ENCODE measurements at places on chromosomes 3 and 15.

- no peak for DNase-seq
These were observed 1.1 kb upstream of the PPARG start for GRCh38 chr3:12287727-12288181.

- DNase-seq, result no peak
These were observed 9.7 kb upstream of the TRANK1 start for GRCh38 chr3:36954452-36955134.

- no peak for DNase-seq
These were observed 283.8 kb downstream of the TLE3 start for GRCh38 chr15:69813881-69814280.

- no peak for DNase-seq
These were observed 84.1 kb downstream of the CHL1 start for GRCh38 chr3:280681-281080.

- no peak for DNase-seq
These were observed 10.5 kb upstream of the BLM start for GRCh38 chr15:90706394-90707327.

DNA sequence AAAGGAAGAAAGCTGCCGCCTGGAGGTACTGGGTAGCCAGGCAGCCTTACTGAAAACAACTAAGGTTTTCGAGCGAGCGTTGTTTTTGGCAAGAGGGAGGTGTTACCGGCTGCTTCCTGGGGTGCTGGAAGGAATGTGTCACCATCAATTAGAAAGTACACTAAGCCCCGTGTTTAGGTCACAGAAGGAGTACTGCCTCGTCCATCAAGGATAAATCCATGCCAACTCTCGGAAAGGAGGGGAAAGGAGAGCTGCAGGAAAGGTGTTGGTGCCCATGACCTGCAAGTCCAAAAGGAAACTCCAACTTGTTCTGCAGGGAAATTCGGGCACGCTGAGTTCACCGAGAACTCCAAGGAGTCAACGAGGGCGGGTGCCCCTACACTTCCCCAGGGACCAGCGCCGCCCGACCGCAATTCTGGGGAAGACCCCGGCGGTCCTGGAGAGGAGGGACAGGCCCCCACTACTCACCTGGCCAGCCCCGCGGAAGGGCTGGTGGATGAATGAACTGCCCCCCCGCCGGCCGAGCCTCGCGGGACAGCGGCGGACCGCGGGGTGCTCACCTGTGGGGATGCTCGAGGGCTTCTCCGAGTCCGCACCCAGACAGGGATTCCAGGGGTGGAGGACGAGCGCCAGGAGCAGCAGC is 542 bp downstream of the PLOD2 start:
- DNase-seq, result no peak

GRCh38 chr15:36912311-36912712 is 188.0 kb downstream of the MEIS2 start:
- no peak for DNase-seq

DNA sequence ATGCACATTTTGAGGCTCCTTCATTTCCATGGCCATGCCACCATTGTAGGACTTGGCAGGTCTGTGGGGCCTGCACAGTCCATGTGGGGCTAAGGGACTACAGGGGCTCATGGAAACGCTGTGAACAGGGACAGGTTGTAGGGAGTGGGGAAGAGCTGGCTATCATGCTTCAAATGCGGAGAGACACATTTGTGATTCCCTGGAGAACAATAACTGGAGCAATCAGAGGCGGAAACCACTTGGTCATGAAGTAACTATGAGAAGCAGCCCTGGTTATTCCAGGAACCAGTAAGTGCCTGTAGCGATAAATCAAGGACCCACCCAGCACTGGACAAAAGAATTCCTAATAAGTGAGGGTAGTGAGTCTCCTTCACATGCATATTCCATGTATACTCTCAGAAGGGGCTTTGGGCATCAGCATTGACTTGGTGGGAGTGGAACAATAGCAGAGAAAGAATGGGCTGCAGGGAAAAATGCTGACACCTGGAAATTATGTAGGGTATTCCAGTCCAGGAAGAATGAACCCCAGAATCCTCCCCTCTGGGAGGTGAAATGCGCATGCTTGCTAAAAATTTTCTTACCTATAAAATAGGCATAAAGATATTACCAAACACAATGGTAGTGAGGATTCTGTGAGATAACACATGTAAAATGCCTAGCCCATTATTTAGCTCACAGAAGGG is 251.4 kb upstream of the ROPN1 start:
- no peak for DNase-seq

- DNase-seq, result no peak
These were observed 50.1 kb downstream of the TLNRD1 start for GRCh38 chr15:81050805-81051204.

DNA sequence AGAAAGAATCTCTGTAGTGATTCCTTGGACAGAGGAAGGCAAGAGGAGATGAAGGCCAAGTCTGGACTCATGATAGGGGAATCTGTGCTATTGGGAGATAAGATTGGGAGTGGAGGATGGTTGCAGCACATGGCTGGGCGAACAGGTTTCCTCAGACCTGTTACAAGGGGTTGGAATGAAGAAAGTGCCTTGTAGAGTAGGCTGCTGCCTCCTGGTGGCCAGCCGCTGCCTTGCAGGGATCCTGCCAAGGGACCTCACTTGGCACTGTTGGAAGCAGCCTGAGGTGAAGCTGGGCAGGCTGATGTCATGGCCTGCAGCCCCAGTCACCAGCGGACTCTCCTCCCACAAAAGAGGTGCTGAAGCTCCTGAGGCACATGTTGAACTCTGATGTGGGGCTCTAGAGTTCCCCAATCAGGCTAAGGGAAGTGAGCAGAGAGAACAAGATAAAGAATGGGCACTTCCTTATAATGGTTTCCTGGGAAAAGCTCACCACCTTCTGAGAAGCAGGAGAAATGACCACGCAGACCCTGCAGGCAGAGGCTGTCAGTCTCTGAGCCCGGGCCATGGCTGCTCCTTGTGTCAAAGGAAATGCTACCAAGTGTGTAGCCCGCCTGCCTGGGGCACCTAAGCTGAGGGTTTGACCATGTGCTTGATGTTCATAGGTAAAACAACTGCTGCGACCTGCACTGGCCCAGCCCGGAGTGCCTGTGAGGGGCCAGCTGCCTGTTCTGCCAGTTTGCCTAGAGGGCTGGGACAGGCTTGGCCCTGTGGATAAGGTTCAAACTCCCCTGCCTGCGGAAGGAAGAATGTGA is 1.6 kb upstream of the TEX264 start:
- DNase-seq, result peak; percentile 82

GRCh38 chr15:66390678-66391077 is 4.0 kb downstream of the MAP2K1 start:
- DNase-seq, result no peak

GRCh38 chr3:12613250-12613649 is 50.7 kb downstream of the RAF1 start:
- DNase-seq, result no peak

- peak; percentile 59 for DNase-seq
These were observed 64.2 kb upstream of the ARL8B start for GRCh38 chr3:5057857-5058324.

GRCh38 chr3:13480340-13481318 is 523 bp downstream of the HDAC11 start:
- peak; percentile 39 for DNase-seq

DNA sequence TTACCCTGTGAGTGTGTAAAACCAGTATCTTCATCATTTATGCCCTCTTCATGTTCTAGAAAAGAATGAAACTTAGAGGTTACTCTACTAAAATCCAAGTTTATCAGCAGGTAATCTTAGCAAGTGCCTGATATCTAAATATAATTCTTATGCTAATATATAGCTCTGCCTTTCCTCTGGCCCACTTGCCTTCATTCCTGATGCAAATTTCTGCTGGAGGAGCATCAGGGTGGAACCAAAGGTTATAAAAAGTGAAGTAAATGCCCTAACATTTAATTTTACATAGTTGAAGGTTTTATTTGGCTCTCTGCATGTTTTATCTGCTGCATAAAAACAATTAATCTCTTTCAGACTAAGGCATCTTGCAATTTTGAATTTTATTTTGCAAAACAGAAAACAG is 936.2 kb downstream of the ROBO2 start:
- no peak for DNase-seq

DNA sequence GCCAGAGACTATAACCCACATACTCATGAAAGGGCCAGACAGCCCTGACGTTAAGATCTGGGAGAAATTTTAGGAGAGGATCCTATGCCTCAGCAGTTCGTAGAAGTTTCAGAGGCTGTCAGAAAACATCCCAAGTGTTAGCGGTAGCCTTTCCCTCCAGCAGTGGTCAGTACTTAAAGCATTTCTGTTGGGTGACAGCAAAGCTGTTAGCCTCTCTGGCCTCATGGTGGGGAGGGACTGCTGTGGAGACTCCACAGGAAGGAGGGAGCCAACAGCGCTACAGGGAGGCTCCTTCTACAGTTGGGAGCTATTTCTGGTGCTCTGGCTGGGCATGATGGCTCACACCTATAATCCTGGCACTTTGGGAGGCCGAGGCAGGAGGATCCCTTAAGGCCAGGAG is 27.4 kb downstream of the IDH2 start:
- no peak for DNase-seq

GRCh38 chr15:75738014-75738646 is 25.5 kb upstream of the CSPG4 start:
- DNase-seq, result no peak

DNA sequence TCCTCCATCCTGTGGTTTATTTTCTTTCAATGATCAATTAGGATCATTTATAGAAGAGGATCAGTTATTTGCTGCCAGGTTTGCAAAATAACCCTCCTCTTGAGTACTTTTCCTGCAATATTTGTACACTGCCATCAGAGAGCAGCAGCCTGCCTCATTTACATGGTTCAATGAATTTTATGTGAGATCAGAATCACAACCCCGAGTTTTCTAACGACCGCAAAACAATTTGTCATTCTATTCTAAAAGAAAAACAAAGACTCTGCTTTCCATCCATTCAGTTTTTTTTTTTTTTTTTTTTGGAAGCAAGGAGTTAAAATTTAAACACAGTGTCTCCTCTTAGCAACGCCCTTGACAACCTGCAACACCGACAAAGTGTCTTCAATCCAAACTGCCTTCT is 146.9 kb downstream of the RAB11A start:
- DNase-seq, result no peak

DNA sequence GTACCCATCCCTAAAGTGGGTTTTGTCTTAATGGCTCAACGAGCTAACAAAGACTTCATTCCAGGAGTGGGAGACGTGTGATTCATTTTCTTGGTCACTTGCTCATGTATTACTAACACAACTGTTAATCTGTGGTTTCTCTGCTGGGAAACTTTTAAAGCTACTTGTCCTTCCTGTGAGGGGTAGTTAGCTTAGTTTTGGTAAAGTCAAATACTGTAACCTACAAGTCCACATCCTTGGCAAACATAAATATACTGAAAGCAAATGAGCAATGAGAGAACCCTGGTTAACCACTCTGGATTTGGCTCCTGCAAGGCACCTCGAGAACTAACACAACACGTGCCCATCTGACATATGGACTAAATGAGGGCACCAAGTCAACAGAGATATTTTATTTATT is 19.9 kb downstream of the NOX5 start:
- DNase-seq, result no peak

- no peak for DNase-seq
These were observed 67.1 kb upstream of the USP50 start for GRCh38 chr15:50613600-50613999.

DNA sequence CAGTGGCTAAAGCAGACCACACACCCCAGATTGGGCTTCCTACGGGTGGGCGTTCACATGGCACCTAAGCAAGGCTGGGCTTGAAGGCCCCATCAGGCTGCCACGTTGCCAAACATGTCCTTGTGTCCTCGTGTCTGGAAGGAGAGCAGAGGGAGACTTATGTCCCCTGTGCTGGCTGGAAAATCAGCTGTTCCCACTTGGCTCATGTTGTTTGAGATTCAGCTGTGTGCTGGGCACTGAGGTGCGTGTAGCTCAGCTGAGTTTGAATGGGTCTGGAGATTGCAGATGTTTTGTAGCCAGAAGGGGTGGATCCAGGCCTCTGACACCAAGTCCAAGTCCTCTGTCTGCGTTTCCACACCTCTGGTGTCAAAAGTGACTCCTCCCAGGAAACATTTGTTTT is 34.6 kb downstream of the RLBP1 start:
- DNase-seq, result no peak

DNA sequence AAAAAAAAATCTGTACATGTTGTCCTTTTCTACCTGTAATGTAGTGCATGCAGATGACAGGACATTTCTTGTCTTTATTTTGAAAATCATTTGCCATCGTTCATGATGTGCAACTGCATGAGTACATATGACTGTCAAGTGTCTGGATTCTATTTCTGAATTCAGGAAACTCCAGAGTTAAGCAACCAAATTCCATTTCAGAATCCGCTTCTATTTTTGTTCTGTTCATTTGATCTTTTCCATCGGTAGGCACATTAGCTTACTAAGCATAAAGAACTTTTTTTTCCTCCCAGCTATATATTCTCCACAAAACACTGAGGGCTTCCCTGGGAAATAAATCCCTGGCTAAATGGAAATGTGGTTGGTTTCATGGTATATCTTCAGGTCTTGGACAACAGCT is 365.6 kb downstream of the PTPRG start:
- DNase-seq, result no peak

- no peak for DNase-seq
These were observed 25.0 kb upstream of the GP9 start for GRCh38 chr3:129035360-129036221.

- DNase-seq, result no peak
These were observed 33.8 kb downstream of the COL6A5 start for GRCh38 chr3:130379274-130379673.

DNA sequence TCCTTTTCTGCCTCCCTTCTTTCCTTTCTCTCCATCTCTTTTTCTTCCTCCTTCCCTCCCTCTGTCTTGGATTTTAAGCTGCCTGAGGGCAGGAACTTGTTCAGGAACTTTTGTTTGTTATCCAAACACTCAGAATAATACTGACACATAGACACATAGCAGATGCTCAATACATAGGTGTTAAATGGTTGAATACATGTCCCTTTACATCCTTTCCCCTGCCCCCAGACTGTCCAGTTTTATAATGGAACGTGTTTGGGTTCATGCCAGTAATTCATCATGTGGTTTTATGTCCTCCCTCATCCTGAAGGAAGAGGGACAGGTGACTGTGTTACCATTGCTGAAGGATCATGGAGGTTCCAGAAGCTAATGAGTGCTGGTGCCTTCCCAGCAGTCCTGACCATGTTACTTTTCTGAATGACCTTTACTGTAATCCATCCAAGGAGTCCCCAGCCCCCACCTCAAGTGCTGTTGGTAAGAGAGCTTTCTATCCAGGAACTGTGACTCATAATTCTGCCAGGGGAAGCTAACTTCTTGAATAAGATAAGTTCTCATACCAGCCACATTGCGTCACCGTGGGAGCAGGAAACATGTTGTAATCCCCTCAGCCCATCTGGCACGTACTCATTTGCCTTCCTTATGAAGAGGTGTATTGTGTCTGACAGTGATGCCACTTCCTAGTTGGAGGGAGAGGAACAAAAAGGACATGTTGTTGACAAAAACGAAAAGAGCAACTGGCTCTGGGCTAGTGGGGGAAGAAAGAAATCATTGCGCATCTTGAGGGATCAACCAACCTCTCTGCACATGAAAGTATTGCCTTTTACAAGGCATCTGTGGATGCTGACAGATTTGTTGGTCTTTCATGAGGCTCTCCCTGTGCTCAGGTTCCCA is 52.4 kb downstream of the IL1RAP start:
- peak; percentile 47 for DNase-seq

GRCh38 chr15:41861736-41862356 is 23.2 kb downstream of the PLA2G4B start:
- DNase-seq, result no peak

GRCh38 chr15:81955382-81956062 is 90.3 kb downstream of the MEX3B start:
- DNase-seq, result no peak

GRCh38 chr15:45265506-45265905 is 13.5 kb downstream of the SLC28A2 start:
- DNase-seq, result no peak
